Trophoblast cell (in vitro differentiated cells and primary cell): ENCODE measurements at places on chromosomes 5 and 9.

- H3K4me3 ChIP-seq: no peak overlapping the region
- H3K27me3 ChIP-seq: no peaks in the 10 kb centered on the region
- DNase-seq: no peak
- H3K4me1 ChIP-seq: peaks cover 33% of the 10 kb centered on the region
- no peaks in the 10 kb centered on the region for H3K36me3 ChIP-seq
Observed at GRCh38 chr9:113619491-113620376, 156.2 kb downstream of the RGS3 start.

DNA sequence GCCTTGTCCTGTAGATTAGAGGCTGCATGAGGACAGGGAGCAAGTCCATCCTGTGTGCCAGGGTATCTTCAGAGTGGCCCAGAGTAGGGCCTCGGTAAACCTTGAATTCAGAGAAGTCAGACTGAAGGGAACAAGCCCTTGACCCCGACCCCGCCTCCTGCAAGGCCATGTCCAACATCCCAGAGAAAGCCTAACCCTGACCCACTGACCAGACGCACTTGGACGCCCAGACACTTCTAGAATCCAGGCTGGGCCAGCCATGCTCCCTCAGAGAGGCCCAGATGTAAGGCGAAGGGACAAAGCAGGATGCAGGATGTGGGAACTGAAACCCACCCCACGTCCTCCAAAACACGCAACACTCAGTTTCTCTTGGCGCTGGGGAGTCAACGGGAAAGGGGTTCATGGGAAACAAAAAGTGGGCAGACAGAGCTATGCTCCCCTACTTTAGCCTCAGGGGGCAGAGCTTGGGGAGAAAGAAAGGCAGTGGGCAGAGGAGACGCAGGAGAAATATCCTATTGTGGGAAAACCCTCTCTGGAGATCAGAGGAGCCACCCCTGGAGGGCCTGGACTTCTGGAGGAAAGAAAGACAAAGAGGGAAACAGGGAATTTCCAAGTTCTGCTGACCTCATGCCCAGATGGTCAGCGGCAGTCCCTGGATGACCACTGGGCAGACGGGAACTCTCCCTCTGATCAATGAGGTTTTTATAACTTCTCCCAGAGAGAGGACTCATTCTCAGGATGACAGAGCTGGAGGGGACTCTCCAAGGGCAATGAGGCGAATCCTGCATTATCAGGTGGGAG, 13.0 kb downstream of the TNIP1 start:
- no peak overlapping the region for H3K4me3 ChIP-seq
- peaks cover 20% of the 10 kb centered on the region for H3K4me1 ChIP-seq
- H3K36me3 ChIP-seq: peaks cover 4% of the 10 kb centered on the region
- no peak overlapping the region for H3K27ac ChIP-seq

DNA sequence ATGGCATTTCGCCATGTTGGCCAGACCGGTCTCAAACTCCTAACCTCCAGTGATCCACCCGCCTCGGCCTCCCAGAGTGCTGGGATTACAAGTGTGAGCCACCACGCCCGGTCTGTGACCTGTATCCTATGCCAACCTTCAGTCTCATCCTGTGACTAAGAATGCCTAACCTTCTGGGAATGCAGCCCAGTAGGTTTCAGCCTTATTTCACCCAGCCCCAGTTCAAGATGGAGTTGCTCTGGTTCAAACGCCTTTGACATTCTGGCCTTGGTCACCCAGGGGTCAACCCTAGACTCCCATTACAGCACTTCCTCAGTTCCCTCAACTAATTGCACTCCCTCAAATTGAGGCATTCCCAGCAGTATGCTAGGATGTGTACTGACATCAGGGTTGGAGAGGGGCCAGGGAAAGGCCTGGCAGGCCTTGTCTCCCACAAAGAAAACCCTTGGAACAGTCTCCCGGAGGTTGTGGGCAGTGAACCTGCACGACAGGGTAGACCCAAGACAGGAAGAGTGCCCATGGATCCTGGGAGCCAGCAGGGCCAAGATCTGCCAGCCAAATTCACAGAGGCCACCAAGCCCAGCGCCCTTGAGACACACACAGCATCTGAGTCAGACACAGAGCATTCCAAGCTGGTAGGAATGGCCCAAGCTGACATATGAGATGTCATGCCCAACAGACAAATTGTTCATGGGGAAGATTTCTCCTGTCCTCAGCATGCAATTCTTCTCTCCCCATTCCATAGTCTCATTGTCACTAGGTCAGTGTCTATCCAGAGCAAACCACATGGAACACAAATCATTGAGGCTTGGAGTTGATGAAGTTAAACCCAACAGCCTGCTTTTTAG, 24.9 kb upstream of the SMU1 start:
- H3K27me3 ChIP-seq: no peaks in the 10 kb centered on the region
- no peak overlapping the region for H3K4me3 ChIP-seq
- no peak overlapping the region for H3K27ac ChIP-seq
- peaks cover 25% of the 10 kb centered on the region for H3K4me1 ChIP-seq
- no peaks in the 10 kb centered on the region for H3K36me3 ChIP-seq

DNA sequence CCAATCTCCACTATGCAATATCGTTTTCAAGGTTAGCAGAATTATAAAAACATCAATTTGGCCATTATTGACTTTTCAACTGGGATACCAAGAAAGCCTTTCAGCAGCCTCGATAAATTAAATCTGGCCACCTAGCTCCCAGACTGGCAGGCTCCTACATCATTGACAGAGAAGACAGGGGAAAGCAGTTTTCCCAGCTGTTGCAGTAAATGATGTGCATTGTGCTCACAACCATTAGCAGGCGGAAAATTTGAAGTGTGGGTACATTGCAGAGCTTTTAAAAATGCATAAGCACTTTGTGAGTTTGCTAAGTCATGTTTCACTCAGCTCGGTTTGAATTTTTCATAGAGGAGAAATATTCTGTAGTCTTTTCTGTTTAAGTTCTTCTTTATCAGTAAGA, 297.9 kb downstream of the KCTD16 start:
- no peaks in the 10 kb centered on the region for H3K27me3 ChIP-seq
- H3K4me1 ChIP-seq: no peaks in the 10 kb centered on the region
- no peak for DNase-seq
- no peak overlapping the region for H3K27ac ChIP-seq

DNA sequence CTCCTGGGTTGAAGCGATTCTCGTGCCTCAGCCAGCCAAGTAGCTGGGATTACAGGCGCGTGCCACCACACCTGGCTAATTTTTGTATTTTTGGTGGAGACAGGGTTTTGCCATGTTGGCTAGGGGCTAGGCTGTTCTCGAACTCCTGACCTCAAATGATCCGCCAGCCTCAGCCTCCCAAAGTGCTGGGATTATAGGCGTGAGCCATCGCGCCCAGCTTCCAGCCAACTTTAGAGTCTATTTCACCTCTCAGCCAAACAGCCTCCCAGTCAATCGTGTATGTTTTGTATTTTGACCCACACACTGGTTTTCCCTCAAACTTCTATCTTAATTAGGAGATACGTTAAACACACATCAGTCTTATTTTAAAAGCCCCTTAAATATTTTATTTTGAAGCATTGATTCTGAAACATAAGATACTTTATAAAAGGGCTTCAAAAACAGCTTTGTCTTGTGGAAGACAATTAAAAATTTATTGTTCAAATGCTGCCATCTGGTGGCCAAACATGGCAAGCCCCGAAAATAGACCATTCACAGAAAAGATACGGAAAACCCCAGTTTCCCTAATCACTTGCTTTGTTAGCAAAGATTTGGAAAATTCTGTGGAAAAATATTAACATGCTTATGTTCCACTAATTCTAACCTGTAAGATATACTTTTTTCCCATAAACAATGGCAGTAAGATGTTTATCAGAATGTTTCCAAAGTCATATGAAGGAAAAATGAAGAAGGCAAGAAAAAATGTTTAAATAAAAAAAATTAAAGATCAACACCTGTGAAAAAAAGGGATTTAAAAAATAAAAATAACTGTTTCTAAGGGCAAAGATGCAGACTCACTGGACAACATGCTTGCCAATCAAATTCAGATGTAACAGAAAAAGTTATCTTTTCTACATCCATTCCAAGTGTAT, 33.1 kb downstream of the APTX start:
- no peak overlapping the region for H3K4me3 ChIP-seq
- peaks cover 11% of the 10 kb centered on the region for H3K36me3 ChIP-seq
- no peak overlapping the region for H3K27ac ChIP-seq

DNA sequence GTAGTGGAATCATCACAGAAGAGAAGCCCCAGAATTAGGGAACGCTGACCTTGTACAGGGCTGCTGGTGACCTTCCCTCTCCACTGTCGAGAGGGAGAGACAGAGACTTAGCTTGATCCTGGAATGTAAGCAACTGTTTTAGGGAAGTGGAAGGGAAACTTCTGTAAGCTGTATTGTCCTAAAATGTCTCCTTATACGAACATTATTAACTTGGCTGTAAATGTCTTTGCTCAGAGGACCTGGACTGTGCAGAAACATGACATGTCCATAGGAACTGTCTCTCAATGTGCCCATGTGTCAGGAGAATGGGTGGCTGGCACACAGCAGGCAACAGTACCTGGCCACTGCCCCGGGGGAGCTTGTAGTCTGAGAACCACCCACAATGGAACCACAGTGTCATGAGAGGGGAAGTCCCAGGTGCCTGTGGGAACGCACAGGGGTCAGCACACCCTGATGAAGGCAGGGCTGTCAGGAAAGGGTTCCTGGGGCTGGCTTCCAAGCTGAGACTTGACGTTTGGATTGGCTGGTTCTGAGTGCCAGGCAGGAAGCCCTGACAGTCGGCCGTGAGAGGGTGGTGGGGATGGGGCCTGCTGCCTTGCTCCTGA, 34.0 kb downstream of the DAP start:
- peaks cover 39% of the 10 kb centered on the region for H3K36me3 ChIP-seq
- no peak overlapping the region for H3K4me3 ChIP-seq
- no peak for DNase-seq
- no peaks in the 10 kb centered on the region for H3K27me3 ChIP-seq

DNA sequence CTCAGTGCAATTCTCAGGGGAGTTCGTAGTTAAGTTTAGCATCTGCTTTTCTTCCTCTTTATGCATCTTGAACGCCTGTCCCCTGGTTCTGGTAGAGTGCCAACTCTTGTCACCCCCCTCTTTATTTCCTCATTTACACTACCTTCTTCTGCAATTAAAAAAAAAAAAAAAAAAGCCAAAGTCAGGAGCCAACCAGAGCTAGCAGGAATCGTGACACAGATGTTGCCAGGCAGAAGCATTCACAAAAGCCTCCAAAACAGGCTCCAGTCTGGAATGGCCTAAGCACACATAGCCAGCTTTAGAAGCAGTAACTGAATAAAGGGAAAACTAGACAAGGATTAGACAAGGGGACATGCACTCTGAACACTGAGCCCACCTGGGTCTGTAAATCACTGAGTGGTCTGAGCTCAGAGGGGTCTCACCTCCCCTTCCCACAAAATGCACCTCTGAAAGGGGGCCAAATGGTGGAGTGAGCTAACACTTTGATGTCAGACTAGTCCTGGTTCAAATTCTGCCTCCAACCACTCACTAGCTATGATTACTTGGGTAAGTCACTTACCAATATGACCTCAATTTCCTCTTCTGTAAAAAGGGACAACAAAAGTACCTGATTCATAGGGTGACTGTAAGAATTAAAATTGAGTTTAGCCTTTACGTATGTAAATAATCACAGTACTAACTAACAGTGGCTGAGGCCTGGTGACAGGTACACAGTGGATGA, 2.0 kb downstream of the CD74 start:
- no peaks in the 10 kb centered on the region for H3K27me3 ChIP-seq
- H3K27ac ChIP-seq: no peak overlapping the region
- no peak overlapping the region for H3K4me3 ChIP-seq
- H3K36me3 ChIP-seq: no peaks in the 10 kb centered on the region

- H3K27me3 ChIP-seq: no peaks in the 10 kb centered on the region
- no peak overlapping the region for H3K4me3 ChIP-seq
- no peak overlapping the region for H3K27ac ChIP-seq
- no peak for DNase-seq
Observed at GRCh38 chr9:19976226-19976625, 187.4 kb upstream of the SLC24A2 start.

- DNase-seq: peak; percentile 2
- no peaks in the 10 kb centered on the region for H3K4me1 ChIP-seq
- H3K36me3 ChIP-seq: no peaks in the 10 kb centered on the region
- no peaks in the 10 kb centered on the region for H3K27me3 ChIP-seq
Observed at GRCh38 chr9:32866273-32866672, 82.9 kb downstream of the TMEM215 start.

DNA sequence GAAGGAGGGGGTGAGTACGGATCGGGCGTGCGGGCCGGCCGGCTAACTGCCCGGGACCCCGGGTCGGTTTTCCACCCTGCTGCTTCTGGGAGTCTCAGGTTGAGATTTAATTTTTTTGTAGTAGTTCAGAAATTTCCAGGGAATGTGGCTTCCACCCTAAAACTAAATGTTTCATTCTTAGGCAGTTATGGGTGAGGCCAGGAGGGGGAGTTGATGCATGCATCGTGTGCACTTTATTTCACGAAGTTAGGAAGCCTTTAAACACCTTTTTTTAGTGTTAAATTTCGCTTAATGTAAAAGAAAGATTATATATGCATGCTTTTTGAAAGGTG, 905 bp downstream of the CDK9 start:
- peak overlapping the region; percentile 93 for H3K27ac ChIP-seq
- H3K36me3 ChIP-seq: peaks cover 45% of the 10 kb centered on the region
- peak overlapping the region; percentile 93 for H3K4me3 ChIP-seq
- DNase-seq: no peak
- H3K27me3 ChIP-seq: no peaks in the 10 kb centered on the region
- peaks cover 3% of the 10 kb centered on the region for H3K4me1 ChIP-seq

DNA sequence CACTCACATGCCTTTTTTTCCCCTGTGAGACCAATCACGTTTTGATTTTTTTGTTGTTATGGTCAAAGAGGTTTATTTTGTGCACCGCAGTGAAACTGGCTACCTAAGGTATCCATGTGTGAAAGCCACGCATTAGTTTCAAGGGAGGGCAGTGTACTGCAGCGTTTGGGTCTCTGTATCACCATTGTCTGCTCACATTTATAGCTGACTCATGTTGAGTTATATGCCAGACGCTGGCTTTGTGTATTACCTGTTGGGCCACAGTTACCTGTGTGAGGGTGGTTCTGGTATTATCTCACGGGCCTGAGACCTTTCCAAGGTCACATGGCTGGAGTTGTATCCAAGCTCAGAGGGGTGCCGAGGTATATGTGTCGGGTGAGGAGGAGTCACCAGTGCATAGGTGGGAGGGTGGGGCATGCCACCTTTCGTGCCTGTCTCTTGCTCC, 75.8 kb downstream of the ARHGAP26 start:
- no peak overlapping the region for H3K27ac ChIP-seq
- H3K27me3 ChIP-seq: no peaks in the 10 kb centered on the region
- no peaks in the 10 kb centered on the region for H3K36me3 ChIP-seq

- no peaks in the 10 kb centered on the region for H3K27me3 ChIP-seq
- H3K4me3 ChIP-seq: no peak overlapping the region
- no peaks in the 10 kb centered on the region for H3K4me1 ChIP-seq
- no peak for DNase-seq
Observed at GRCh38 chr5:153970496-153970895, 68.2 kb downstream of the FAM114A2 start.
